ENCODE measurements at places on chromosomes 12 and 14. TPM values are rescaled to one million over a fixed set of nuclear protein-coding genes. Genes with fewer than 3 reads are reported as not detected.
A peak's percentile ranks its signal among the peaks of the same experiment; 100 is the strongest.

Gene NKX2-1
- not detected for polyA plus RNA-seq

- H3K4me3 ChIP-seq: no peak overlapping the region
- H3K27ac ChIP-seq: no peak overlapping the region
- peak; percentile 68 for DNase-seq
- H3K27me3 ChIP-seq: no peaks in the 10 kb centered on the region
- H3K4me1 ChIP-seq: no peaks in the 10 kb centered on the region
These were observed 47.9 kb downstream of the GALC start for GRCh38 chr14:87944987-87945604.

GRCh38 chr12:6825398-6826124 lies 2.6 kb upstream of the P3H3 start:
- H3K27ac ChIP-seq: no peak overlapping the region
- peak overlapping the region; percentile 18 for H3K4me3 ChIP-seq
- H3K27me3 ChIP-seq: peaks cover 2% of the 10 kb centered on the region
- peaks cover 25% of the 10 kb centered on the region for H3K4me1 ChIP-seq

Gene ARMH4
- polyA plus RNA-seq: 4.6 TPM

Gene SLC2A13
- polyA plus RNA-seq: 0.95 TPM

GRCh38 chr12:106389151-106389550 lies 31.6 kb downstream of the POLR3B start:
- H3K27me3 ChIP-seq: no peaks in the 10 kb centered on the region
- H3K27ac ChIP-seq: no peak overlapping the region
- no peak for DNase-seq
- H3K4me3 ChIP-seq: no peak overlapping the region
- H3K4me1 ChIP-seq: no peaks in the 10 kb centered on the region

Gene GALNT6
- 17.1 TPM for polyA plus RNA-seq

GRCh38 chr14:92039063-92039718 lies 668 bp downstream of the TRIP11 start:
- H3K36me3 ChIP-seq: peaks cover 2% of the 10 kb centered on the region
- peak overlapping the region; percentile 72 for H3K4me3 ChIP-seq
- H3K27ac ChIP-seq: peak overlapping the region; percentile 92
- no peaks in the 10 kb centered on the region for H3K27me3 ChIP-seq

GRCh38 chr12:90909069-90909770 lies 45.8 kb downstream of the CCER1 start:
- peak; percentile 67 for DNase-seq
- H3K4me3 ChIP-seq: no peak overlapping the region
- H3K36me3 ChIP-seq: no peaks in the 10 kb centered on the region

DNA sequence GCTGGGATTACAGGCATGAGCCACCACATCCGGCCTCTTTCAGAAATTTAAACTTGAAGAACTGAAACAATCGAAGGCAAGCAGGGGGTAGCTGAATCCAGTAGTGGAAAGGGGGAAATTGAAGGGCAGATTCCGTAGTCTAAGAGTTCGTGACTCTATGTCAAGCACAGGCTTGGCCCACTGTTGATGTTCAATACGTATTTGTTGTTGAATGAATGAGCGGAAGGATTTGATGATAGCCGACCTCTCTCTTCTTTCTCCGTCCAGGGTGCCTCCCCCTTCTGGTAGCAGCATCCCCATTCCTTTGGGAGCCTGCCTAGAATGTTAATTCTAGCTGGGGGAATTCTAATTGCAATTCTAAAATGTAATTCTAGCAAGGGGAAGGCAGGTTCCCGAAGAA lies 59.8 kb upstream of the MED13L start:
- no peaks in the 10 kb centered on the region for H3K36me3 ChIP-seq
- no peak overlapping the region for H3K4me3 ChIP-seq
- no peak overlapping the region for H3K27ac ChIP-seq
- peaks cover 8% of the 10 kb centered on the region for H3K4me1 ChIP-seq
- no peak for DNase-seq

DNA sequence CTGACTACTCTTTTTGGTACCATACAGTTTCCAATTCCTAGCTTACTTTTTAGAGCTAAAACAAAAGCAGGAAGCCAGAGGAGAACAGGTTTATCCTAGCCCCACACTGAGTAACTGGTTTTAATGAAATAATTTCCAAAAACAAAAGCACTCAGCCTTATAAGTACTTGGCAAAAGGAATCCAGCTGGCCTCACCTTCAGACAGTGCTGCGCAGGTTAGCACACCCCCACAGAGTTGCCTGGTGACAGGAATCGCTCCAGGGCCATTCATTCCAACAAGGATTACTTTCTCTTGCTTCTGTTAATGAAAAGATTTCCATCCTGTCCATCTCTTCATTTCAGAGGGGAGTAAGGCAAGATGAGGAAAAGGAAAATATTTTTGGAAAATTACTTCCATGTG lies 84.6 kb downstream of the SCFD1 start:
- no peaks in the 10 kb centered on the region for H3K4me1 ChIP-seq
- H3K27me3 ChIP-seq: no peaks in the 10 kb centered on the region
- peaks cover 15% of the 10 kb centered on the region for H3K36me3 ChIP-seq
- H3K27ac ChIP-seq: no peak overlapping the region

Gene INSM2
- not detected for polyA plus RNA-seq

Gene PPP1R12A
- 43.8 TPM for polyA plus RNA-seq

GRCh38 chr14:98252820-98253219 lies 1019.2 kb downstream of the BCL11B start:
- H3K27ac ChIP-seq: no peak overlapping the region
- no peaks in the 10 kb centered on the region for H3K27me3 ChIP-seq
- no peaks in the 10 kb centered on the region for H3K4me1 ChIP-seq
- no peak for DNase-seq
- H3K36me3 ChIP-seq: no peaks in the 10 kb centered on the region
- H3K4me3 ChIP-seq: no peak overlapping the region

DNA sequence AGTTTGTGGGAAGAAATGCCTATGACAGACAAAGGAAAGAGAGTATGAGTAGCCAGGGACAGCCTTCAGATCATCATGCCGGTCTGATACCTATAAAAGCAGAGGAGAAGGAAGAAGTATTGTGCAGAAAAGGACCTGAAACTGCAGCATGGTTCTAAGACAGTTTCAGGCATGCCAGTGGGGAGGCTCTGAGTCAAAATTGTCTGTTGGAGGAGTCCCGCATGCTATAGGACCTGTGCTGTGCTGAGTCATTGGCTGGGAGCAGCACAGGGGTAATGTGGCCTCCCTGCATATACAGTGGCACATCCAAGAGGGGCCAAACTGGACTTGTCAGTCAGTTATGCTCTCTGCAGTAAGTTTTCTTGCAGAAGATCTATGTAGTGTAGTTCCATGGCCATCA lies 40.7 kb downstream of the NEUROD4 start:
- H3K27me3 ChIP-seq: no peaks in the 10 kb centered on the region
- H3K4me1 ChIP-seq: no peaks in the 10 kb centered on the region
- H3K27ac ChIP-seq: no peak overlapping the region
- H3K4me3 ChIP-seq: no peak overlapping the region
- no peak for DNase-seq

- peak; percentile 43 for DNase-seq
- H3K36me3 ChIP-seq: no peaks in the 10 kb centered on the region
- no peak overlapping the region for H3K27ac ChIP-seq
- no peaks in the 10 kb centered on the region for H3K27me3 ChIP-seq
- no peaks in the 10 kb centered on the region for H3K4me1 ChIP-seq
These were observed 128.2 kb downstream of the KLHL28 start for GRCh38 chr14:44833376-44834060.

- no peak overlapping the region for H3K27ac ChIP-seq
- no peaks in the 10 kb centered on the region for H3K4me1 ChIP-seq
- DNase-seq: no peak
- peaks cover 1% of the 10 kb centered on the region for H3K36me3 ChIP-seq
- H3K4me3 ChIP-seq: no peak overlapping the region
These were observed 42.9 kb downstream of the GPR135 start for GRCh38 chr14:59422069-59422881.

Gene AKAP5
- 0.14 TPM for polyA plus RNA-seq

GRCh38 chr12:104956870-104957718 lies 996 bp downstream of the SLC41A2 start:
- DNase-seq: peak; percentile 24
- H3K27ac ChIP-seq: no peak overlapping the region
- H3K36me3 ChIP-seq: no peaks in the 10 kb centered on the region
- peaks cover 24% of the 10 kb centered on the region for H3K27me3 ChIP-seq

GRCh38 chr14:70665448-70666360 lies 24.0 kb downstream of the TTC9 start:
- no peak for DNase-seq
- peaks cover 1% of the 10 kb centered on the region for H3K4me1 ChIP-seq
- H3K36me3 ChIP-seq: no peaks in the 10 kb centered on the region
- peaks cover 5% of the 10 kb centered on the region for H3K27me3 ChIP-seq
- no peak overlapping the region for H3K27ac ChIP-seq

GRCh38 chr12:45406988-45407850 lies 191.3 kb downstream of the ANO6 start:
- H3K4me1 ChIP-seq: 0 out of 2 replicates have a peak, but pooled peaks cover 7% of the 10 kb centered on the region
- H3K4me3 ChIP-seq: no peak overlapping the region
- peaks cover 15% of the 10 kb centered on the region for H3K36me3 ChIP-seq
- H3K27ac ChIP-seq: no peak overlapping the region

DNA sequence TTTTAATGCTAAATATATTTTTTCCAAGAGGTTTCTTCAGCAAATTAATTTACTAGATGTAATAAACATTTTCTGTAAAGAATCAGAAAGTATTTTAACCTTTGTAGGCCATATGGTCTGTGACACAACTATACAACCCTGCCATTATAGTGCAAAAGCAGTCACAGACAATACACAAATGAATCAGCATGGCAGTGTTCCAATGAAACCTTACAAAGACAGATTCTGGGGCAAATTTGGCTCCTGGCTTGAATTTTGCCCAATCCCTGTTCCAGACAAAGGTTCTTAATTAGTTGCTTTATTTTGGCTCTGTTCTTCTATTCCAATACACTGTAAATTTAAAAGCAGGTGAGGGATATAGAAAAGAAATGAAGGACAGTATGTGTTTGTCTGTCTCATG lies 352.5 kb downstream of the C12orf50 start:
- H3K27ac ChIP-seq: no peak overlapping the region
- no peaks in the 10 kb centered on the region for H3K36me3 ChIP-seq
- no peak overlapping the region for H3K4me3 ChIP-seq
- H3K27me3 ChIP-seq: no peaks in the 10 kb centered on the region
- DNase-seq: no peak

GRCh38 chr12:40146800-40147797 lies 41.2 kb upstream of the SLC2A13 start:
- H3K27ac ChIP-seq: no peak overlapping the region
- no peaks in the 10 kb centered on the region for H3K36me3 ChIP-seq
- no peaks in the 10 kb centered on the region for H3K4me1 ChIP-seq
- no peak overlapping the region for H3K4me3 ChIP-seq

Gene IL26
- polyA plus RNA-seq: not detected

- H3K27ac ChIP-seq: no peak overlapping the region
- DNase-seq: no peak
- no peak overlapping the region for H3K4me3 ChIP-seq
These were observed 199.1 kb upstream of the LHX5 start for GRCh38 chr12:113670742-113671141.

Gene CABP1
- 1.1 TPM for polyA plus RNA-seq

GRCh38 chr12:124646385-124647230 lies 79.2 kb upstream of the NCOR2 start:
- no peak for DNase-seq
- no peaks in the 10 kb centered on the region for H3K4me1 ChIP-seq
- no peak overlapping the region for H3K4me3 ChIP-seq
- H3K36me3 ChIP-seq: no peaks in the 10 kb centered on the region
- no peak overlapping the region for H3K27ac ChIP-seq

- no peaks in the 10 kb centered on the region for H3K36me3 ChIP-seq
- H3K4me1 ChIP-seq: no peaks in the 10 kb centered on the region
- no peak overlapping the region for H3K4me3 ChIP-seq
- peaks cover 18% of the 10 kb centered on the region for H3K27me3 ChIP-seq
- DNase-seq: no peak
These were observed 142.8 kb downstream of the TTC8 start for GRCh38 chr14:88967299-88967698.

DNA sequence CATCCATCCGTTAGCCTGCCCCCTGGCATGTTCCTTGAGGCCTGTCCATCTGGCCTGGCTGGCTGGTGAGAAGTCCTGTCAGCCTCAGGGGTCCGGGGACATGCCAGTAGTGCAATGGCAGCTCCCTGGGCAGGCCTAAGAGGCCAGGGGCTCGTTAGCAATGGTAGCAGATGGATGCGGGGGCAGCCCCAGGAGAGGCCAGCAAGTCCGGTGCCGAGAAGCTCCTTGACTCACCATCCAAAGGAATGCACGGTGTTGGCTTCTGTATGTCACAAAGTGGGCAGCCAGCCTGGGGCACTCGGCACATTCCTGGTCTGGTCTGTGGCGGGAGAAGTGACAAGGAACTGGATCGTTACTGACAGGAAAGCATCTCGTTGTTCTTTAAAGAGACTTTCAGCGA lies 319.9 kb downstream of the CACNA1C start:
- H3K4me3 ChIP-seq: no peak overlapping the region
- H3K27ac ChIP-seq: no peak overlapping the region
- peaks cover 3% of the 10 kb centered on the region for H3K4me1 ChIP-seq
- peaks cover 1% of the 10 kb centered on the region for H3K36me3 ChIP-seq
- DNase-seq: no peak

- H3K4me3 ChIP-seq: no peak overlapping the region
- DNase-seq: no peak
- H3K27me3 ChIP-seq: peaks cover 44% of the 10 kb centered on the region
- H3K27ac ChIP-seq: no peak overlapping the region
- no peaks in the 10 kb centered on the region for H3K36me3 ChIP-seq
These were observed 17.5 kb upstream of the NUDT14 start for GRCh38 chr14:105198588-105198987.

DNA sequence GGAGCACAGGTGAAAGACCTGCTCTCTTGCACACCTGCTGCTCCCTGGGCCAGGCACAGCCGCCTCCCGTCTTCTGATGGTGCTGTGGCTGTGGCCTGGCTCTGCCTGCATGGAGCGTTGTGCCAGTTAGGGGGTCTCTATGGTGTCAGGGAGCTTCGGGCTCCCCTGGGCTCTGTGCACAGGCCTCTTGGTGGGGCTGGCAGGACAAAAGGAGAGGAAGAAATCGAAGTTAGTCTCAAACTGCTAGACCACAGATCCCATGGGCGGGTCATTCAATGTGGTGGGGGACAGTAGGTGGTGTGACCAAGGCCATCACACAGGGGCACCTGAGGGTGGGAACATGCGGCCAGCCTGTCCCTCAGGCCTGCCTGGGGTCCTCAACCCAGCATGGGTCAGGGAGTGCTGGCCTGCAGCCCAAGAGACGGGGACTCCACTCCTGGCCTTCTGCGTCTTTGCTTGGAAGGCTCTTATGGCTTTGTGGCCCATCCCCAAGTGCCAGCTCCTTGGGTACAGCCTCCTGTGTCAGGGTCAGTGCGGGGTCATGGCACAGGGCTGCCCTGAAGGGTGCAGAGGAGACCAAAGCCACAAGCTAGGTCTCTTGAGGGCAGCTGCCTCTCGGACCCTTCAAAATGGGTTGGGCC lies 84.1 kb downstream of the KIF26A start:
- no peak overlapping the region for H3K4me3 ChIP-seq
- H3K27ac ChIP-seq: no peak overlapping the region
- no peak for DNase-seq

Data from IMR-90 (cell line).